ENCODE measurements at places on chromosomes 2 and 18. TPM values are rescaled to one million over a fixed set of nuclear protein-coding genes. Genes with fewer than 3 reads are reported as not detected.
A peak's percentile ranks its signal among the peaks of the same experiment; 100 is the strongest.

The CAPN14 gene
- total RNA-seq: not detected

The AMER3 gene
- not detected for total RNA-seq

The C1QL2 gene
- total RNA-seq: not detected

- no peaks in the 10 kb centered on the region for H3K36me3 ChIP-seq
- H3K4me3 ChIP-seq: no peak overlapping the region
- no peak overlapping the region for H3K27ac ChIP-seq
- H3K27me3 ChIP-seq: no peaks in the 10 kb centered on the region
- no peaks in the 10 kb centered on the region for H3K4me1 ChIP-seq
Observed at GRCh38 chr2:59665021-59665420, 888.4 kb downstream of the BCL11A start.

DNA sequence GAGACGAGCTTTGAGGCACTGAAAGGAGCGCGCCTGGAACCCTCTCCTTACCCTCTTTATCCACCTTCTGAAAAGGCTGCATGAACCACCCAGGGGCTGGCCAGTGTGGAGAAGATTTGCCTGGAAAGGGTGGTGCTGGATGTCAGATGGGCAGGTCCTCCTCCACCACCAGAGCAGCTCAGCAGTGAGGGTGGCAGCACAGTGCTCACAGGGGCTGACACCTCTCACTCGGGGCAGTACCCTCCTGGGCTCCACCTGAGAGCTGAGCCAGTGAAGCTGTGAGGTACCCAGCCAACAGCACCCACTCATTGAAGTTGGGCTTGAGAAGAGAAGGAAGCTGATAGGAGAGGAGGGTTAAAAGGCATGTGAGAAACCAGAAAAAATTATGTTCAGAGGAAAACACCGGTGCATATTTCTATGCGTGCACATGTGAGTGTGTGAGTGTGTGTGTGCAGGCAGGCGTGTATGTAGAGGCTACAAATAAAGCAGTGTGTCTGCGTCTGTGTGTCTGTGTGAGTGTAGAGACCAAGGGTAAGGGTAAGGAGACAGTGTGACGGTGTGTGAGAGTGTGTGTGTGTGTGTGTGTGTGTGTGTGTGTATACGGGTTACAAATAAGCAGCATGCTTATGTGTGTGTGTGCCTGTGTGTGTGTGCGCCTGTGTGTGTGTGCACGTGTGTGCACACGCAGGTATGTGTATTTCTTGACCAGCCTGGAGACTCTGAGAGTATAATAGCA, 40.7 kb downstream of the TEX44 start:
- H3K36me3 ChIP-seq: no peaks in the 10 kb centered on the region
- H3K27me3 ChIP-seq: no peaks in the 10 kb centered on the region
- DNase-seq: no peak
- peak overlapping the region; percentile 41 for H3K27ac ChIP-seq
- H3K4me1 ChIP-seq: no peaks in the 10 kb centered on the region

GRCh38 chr2:100178864-100179263, 36.5 kb upstream of the AFF3 start:
- H3K4me1 ChIP-seq: peaks cover 7% of the 10 kb centered on the region
- no peak overlapping the region for H3K27ac ChIP-seq
- no peaks in the 10 kb centered on the region for H3K27me3 ChIP-seq
- H3K36me3 ChIP-seq: no peaks in the 10 kb centered on the region

DNA sequence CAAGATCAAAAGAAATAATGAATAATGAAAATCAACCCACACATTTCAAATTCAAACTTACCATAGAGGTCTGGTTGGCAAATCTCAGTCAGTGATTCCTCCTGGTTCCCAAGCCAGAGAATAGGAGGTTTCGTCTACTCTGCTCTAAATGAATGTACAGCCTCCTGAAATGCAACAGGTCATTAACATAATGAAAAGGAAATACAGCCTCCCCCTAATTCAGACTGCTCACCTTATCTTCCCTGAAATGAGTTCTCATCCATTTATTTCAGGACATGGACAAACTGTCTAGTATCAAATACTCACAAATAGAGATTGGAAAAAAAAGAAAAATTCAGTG, 43.4 kb upstream of the CYTIP start:
- no peak for DNase-seq
- H3K27ac ChIP-seq: no peak overlapping the region
- H3K4me1 ChIP-seq: no peaks in the 10 kb centered on the region
- no peaks in the 10 kb centered on the region for H3K36me3 ChIP-seq
- H3K27me3 ChIP-seq: no peaks in the 10 kb centered on the region
- H3K4me3 ChIP-seq: no peak overlapping the region

The OTOS gene
- total RNA-seq: not detected

GRCh38 chr2:234334151-234334550, 162.7 kb downstream of the ARL4C start:
- no peak overlapping the region for H3K4me3 ChIP-seq
- no peak for DNase-seq
- no peak overlapping the region for H3K27ac ChIP-seq
- H3K4me1 ChIP-seq: peaks cover 4% of the 10 kb centered on the region

- no peaks in the 10 kb centered on the region for H3K4me1 ChIP-seq
- no peak overlapping the region for H3K4me3 ChIP-seq
- no peaks in the 10 kb centered on the region for H3K27me3 ChIP-seq
- no peak for DNase-seq
- no peaks in the 10 kb centered on the region for H3K36me3 ChIP-seq
Observed at GRCh38 chr2:203603456-203604389, 68.6 kb upstream of the RAPH1 start.

The CD226 gene
- 0.42 TPM for total RNA-seq

The MC5R gene
- total RNA-seq: not detected
